ENCODE measurements at places on chromosomes 5 and 9.

- no peak for DNase-seq
Observed at GRCh38 chr5:169745441-169746146, 108.5 kb downstream of the DOCK2 start.

- DNase-seq, result no peak
Observed at GRCh38 chr5:106019261-106019660, 1651.5 kb downstream of the EFNA5 start.

- DNase-seq, result peak; percentile 99
Observed at GRCh38 chr5:10331341-10331796, 22.1 kb upstream of the MARCHF6 start.

- DNase-seq, result no peak
Observed at GRCh38 chr5:109826426-109826825, 136.7 kb downstream of the MAN2A1 start.

GRCh38 chr9:269081-269711 is 54.5 kb downstream of the DOCK8 start:
- DNase-seq, result no peak

GRCh38 chr5:123125962-123126732 is 37.1 kb downstream of the PRDM6 start:
- DNase-seq, result no peak

- no peak for DNase-seq
Observed at GRCh38 chr9:36436909-36437308, 36.8 kb upstream of the RNF38 start.

- DNase-seq, result no peak
Observed at GRCh38 chr9:136674786-136675349, 12.2 kb downstream of the EGFL7 start.

- DNase-seq, result peak; percentile 25
Observed at GRCh38 chr5:175378444-175379028, 65.4 kb downstream of the DRD1 start.

DNA sequence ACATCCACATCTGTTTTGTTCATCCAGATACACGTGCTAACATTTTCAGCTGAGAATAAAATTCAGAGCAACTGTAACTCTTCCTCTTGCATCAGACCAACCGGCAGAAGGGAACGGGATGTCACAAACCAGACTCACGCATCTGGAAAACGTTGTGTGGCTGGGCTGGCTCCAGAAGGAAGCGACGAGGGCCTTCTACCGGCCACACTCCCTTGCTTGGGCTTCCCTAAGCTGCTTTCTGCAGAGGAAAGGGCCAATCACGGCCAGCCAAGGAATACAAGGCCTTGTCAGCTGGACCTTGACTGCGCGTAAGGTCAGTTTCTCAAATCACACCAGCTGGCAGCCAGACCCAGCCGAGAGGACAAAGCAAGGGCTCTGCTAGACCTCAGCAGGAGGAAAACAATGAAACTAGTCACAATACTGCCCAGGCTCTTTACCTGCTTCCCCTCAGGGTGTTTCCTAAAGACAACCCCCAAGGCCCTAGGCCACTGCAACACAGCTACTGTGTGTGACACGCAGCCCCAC is 106.1 kb downstream of the THBS4 start:
- DNase-seq, result no peak

- DNase-seq, result no peak
Observed at GRCh38 chr9:112334432-112334841, 1.0 kb upstream of the PTBP3 start.

DNA sequence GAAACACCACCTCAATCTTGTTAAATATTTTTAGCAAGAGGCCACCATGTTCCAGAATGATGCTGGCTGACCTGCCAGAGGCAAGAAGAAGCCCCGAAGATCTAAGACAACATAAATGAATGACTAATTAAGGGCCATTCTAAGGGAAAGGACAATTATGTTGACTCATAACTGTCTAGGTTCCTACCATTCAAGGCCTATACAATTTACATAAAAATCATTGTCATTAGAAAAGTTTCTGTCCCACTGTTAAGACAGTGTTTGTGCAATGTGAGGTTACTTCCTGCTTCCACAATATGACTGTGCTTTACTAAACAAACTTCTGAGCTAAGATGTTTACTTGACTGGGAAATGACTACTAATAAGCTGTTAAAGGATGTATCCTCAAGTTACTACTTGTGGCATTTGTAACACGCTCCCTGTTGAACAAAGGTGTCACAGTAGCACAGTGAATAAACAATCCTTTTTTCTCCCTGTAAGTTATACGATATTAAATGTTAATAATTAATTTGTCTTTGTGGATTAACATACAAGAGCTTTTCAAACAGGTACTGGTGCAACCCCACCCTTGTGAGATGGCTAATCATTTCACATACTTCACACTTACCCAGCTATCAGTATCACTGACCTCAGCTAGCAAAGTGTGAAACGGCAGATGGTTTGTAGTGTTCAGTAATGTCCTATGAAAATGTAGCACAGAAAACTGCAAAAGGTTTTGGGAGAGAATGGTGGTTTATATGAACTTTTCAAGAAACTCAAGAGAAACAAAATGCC is 195.8 kb downstream of the EFNA5 start:
- DNase-seq, result no peak

DNA sequence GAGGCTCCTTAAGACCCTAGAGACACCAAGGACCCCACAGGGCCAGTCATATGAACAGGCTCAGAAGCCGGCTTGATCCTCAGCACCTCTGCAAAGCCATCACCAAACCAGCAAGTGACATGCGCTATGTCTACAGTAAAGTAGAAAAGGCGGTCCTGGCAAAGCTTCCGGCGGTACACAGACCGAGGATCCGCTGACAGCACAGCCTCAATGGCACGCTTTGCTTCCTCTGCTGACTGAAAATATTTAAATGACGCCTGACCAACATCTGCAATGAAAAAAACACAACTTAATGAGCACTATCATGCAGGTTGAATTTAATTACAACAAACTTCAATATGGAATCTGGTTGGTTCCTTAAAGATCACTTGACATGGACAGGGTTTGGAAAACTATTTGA is 17.6 kb downstream of the TRMO start:
- DNase-seq, result no peak

GRCh38 chr5:25393256-25393655 is 748.5 kb upstream of the CDH10 start:
- DNase-seq, result no peak

- peak; percentile 82 for DNase-seq
Observed at GRCh38 chr5:178626484-178627258, at the start of gene CLK4. Gene CLK4 (minus strand): TSS chr5:178627050. CDS start chr5:178623416, 3,634 bp downstream.

- no peak for DNase-seq
Observed at GRCh38 chr9:96478829-96479371, 28.9 kb downstream of the HABP4 start.

DNA sequence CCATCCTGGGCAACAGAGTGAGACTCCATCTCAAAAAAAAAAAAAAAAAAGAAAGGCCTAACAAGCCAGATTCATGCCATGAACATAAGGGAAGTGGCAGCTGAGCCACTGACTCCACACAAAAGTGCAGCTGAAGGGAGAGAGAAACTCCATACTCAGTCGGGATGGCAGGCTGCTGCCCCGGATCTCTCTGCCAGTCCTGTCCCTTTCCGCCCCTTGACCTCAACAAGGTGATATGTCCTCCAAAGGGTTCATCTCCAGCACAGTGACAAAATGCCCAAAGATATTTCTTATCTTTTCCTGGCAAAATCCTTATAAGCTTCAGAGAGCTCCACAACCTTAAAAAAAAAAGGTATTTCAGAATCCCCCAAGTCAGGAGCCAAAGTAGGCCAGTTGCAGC is 52.6 kb downstream of the ABCA1 start:
- no peak for DNase-seq

- DNase-seq, result no peak
Observed at GRCh38 chr9:22171691-22172090, 162.6 kb upstream of the CDKN2B start.

DNA sequence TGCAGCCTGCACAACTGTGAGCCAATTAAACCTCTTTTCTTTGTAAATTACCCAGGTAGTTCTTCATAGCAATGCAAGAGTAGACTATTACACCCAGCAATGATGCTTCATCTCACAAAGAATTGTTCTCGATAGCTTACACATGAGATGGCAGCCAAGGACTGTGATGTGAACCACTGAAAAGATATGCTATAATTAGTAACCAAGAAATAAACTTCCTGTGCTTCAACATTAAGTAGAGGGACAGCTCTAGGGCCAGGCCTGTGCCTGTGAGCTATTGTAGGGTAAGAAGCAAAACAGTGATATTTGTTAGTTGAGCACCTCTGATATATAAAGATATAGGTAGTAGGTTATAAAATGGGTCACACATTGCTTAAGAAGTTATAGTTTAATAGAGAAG is 41.8 kb upstream of the DPYSL3 start:
- DNase-seq, result no peak

DNA sequence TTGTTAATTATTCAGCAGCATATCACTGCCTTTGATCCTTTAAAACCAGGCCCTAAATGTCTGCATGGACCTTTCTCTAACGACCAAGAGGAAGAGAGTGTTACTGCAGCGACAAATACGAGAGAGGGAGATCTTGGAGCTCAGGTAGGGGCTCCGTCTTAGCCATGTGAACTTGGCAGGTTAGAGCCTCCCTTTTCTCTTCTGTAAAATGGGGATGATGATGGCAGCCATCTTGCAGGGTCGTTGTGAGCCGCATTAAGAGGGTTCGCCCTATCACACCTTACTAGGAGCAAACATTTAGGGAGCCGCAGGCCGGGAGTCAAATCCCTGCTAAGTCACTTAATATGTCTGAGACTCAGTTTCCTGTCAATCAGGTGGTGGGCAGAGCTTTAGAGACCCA is 1.6 kb downstream of the ENG start:
- DNase-seq, result no peak

GRCh38 chr5:169268019-169268418 is 32.9 kb downstream of the SLIT3 start:
- DNase-seq, result no peak

- DNase-seq, result no peak
Observed at GRCh38 chr9:135083241-135083810, 4.1 kb upstream of the OLFM1 start.

DNA sequence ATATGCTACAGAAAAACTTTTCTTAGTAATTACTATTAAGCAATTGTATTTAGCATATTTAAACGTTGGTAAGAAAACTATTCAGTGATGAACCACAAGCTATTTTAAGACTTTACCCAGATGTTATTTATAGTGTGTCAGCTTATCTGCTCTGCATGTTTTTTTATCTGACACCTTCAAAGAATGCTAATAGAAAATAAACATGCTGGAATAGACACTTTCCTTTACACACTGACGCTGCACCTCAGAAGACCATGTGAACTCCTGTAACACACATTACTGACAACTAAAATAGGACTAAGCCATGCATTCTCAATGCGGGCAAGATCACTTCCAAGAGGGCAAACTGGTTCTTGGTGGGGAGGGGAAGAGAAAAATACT is 38.3 kb downstream of the FNIP1 start:
- no peak for DNase-seq

DNA sequence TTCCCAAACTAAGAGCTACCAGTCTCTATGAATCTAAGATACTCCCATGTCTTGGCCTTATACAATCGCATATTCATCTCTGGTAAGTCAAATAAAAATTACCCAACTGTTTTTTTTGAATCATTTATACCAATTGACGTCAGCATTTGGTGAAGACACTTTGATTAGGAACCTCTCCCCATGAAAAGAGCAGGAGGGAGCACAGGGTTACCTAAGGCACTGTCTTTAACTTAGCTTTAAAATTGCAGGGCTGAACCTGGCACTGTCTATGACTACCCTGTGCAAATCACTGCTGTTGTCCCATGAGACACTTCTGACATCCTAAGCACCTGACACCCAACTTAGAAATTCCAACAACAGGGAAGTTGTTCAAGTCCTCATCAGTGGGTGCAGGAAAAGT is 586.4 kb downstream of the MAT2B start:
- DNase-seq, result no peak

DNA sequence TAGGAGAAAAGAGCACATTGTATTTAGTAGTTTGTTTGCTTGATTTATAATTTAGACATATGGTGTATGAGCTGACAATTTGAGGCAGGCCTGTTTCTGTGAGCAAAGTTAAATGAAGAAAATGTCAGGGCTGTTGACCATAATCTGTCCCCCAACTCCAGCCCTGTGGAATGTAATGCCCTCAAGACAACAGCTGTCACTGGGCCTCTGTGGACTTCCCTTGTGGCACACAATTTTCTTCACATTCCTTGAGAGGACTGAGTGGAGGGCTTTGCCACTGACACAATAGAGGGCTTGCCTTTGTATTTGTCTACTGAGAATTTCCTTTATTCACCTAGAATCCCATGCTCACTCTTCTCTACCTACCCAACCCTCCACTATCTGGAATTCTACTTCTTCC is 141.2 kb upstream of the CD180 start:
- DNase-seq, result no peak

DNA sequence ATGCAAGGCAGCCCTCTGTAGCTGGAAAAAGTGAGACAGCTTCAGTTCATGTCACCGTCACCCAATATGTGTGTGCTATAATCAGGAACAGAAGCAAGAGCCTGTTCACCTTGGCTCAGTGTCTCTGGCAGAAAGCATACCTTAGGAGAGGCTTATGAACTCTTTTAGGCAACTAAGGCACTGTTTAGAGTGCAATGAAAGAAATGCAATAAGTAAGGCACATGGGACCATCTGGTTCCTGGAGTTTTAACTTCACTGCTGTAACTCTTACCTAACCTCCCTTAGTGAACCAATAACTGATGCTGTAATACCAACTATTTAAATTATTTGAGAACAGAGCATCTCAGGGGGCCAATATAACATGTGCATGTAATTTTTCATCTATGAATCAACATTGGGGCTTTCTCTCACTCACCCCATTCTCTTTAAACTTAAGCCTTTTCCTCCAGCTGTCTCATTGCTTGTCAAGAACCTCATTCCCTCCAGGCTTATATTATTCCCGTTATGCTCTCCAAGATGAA is 32.4 kb downstream of the C9 start:
- no peak for DNase-seq

Measured in SHP77 (cell line).